ENCODE measurements at places on chromosomes 12 and 14.

- no peak for DNase-seq
Observed at GRCh38 chr12:20572451-20572850, 122.7 kb upstream of the SLCO1C1 start.

DNA sequence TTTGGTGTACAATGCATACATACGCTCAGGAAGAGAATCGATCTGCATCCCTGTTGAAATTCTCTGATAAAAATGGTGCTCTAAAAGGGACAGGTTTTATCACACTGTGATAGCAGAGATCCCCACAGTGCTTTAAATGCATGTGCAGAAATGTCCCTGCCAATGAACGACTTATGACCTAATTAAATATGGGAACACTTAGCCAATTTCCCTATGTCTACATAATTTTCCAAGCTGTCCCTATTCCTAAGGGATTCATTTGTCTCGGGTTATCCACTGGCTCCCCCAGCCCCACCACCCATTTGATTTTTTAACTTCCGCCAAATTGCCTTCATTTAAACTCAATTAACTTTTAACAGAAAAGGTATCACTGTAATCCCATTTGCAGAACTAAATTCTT lies 284.6 kb downstream of the TMEM132D start:
- DNase-seq = no peak

GRCh38 chr12:62251609-62251958 lies 8.6 kb upstream of the USP15 start:
- DNase-seq = no peak

DNA sequence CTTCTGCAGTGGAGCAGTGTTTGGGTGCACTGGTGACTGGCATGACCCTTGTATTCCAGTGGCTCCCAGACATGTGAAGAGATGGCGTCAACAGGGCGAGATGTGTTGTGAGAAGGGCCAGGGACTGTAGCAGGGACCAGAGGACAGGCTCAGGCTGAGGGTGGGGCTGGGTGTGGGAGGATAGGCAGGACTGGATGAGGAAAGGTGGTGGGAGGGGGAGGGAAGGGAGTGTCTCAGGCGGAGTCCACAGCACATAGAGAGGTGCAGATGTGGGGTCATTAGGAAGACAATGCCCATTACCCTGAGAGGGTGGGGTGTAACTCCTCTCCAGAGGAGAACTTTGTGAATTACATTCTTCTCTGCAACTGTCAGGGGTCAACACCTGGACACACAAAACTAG lies 78.5 kb downstream of the DICER1 start:
- no peak for DNase-seq

DNA sequence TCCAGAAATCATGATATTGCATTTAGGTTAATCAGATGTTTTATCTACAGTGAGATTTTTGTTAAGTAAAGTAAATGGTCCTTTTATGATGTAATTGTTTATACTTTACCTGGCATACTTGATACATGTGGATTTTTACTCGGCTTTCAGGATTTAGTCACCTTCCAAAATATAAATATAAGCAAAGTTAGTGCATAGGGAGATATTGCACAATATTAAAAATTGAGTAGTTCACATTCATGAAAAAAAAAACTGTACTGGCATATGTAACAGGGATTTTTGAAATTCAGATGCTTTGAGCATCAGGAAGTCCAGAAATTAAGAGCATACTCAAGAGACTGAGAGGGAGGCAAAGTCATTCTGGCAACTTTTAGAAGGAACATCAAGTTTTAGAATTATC lies 173.5 kb downstream of the PLCZ1 start:
- DNase-seq = no peak

DNA sequence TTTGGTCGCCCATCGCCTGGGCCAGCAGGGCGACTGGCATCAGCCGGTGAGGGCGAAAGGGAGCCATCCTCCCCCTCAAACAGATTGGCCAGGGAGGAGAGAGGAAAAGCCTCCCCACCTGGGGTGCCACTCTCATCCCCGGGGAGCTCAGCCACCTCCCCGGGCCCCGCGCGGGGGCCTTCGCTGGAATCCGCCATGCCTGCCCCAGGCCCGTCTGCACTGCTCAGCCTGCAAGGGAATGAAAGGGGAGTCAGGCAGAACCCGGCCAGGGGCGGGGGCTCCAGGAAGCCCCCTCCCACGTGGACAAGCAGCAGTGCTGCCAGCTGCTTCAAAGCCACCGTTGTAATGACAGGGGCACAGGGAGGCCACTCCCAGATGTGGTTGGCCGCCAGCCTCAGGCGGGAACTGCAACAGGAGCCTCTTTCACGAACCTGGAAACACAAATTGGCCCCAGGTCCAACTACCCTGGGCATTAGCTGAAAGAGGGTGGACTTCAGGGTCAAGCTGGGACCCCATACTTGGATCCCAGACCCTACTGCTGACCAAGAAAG lies 18.5 kb downstream of the TRPV4 start:
- no peak for DNase-seq

GRCh38 chr12:54975272-54975671 lies 9.3 kb downstream of the TESPA1 start:
- DNase-seq = no peak

DNA sequence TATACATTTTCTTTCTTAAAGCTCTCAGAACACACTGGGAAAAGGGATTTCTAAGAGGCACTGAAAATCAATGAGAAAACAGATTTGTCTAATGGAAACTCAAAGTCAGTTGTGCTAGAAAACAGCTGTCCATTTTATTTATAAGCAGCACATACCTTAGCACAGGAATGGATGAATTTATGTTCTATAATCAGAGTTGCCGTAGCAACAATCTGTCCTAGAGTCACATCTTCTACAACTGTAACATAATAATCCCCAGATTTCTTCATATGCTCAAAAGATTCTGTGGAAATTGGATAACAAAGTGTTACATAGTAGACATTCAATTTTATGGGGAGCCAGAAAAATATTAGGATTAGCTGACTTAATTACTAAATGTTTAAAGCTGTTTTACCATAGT lies 9.8 kb downstream of the GNPNAT1 start:
- DNase-seq = no peak

DNA sequence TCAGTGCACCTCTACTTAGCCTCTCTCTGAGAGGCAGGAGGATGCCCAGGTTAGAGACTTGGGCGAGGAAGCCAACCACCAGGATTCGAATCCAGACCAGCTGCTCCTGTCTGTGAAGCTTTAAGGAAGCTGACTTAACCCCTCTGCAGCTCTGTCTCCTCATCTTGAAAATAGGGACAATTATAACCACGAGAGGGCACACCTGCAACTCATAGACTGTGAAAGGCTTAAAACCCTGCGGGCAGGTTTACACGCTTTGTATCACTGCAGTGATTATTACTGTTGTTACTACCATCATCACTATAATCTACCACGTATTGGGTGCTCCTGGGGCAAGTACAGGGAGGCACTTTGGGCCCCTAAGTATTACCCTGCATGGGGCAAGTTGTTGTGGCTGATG lies 379.8 kb downstream of the VRK1 start:
- peak; percentile 18 for DNase-seq

- no peak for DNase-seq
Observed at GRCh38 chr12:104828015-104828414, 130.1 kb downstream of the SLC41A2 start.

DNA sequence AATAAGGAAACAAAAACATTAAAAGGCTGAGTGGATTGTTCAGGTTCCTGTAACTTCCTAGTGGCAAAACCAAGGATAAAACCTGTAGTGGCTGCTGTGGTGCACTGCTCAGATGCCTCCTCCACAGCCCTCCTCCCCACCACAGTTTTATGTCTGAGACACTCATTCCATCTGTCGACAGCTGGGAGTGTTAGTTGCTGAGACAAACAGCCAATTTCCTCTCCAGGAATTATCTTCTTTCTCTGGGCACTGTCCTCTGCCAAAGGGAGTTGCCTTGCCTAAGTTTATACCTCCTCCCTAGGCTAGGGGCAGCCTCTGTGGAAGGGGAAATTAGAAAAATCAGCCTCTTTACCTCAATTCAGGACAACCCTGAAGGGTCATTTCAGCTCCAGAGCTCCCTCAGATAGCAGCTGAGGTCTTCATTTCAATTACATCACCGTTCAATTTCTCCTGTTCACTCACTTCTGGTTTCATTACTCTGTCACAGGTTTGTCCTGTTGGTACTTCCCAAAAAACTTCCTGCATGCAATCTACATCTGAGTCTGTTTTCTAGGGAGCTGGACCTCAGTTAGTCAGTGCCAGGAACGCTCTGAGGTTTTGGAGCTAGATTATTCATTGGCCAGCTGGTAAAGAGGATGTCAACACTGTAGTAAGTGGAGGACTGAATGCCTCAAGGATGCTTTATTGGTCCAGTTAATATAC lies 74.9 kb upstream of the ATP2B1 start:
- no peak for DNase-seq

DNA sequence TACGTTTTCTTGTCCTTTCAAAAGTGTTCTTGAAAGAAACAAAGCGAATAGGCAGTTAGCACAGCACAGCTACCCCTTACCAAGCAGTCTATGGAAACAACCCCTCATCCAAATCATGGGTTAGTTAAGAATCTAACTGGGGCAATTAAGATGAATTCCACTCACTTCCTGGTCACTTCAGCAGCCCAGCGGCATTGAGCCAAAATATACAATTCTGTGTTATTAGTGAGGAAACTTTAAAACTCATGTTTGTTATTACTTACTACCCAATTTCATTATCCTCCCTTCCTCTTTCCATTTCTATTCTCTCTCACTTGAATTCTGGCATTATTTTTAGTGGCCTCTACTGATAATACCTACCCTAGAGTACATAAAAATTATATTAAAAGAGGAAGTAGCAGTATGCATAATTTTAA lies 121.4 kb downstream of the PPHLN1 start:
- no peak for DNase-seq

GRCh38 chr12:15446807-15447206 lies 124.5 kb downstream of the PTPRO start:
- no peak for DNase-seq

GRCh38 chr12:14261096-14261495 lies 104.4 kb upstream of the ATF7IP start:
- no peak for DNase-seq

GRCh38 chr14:101007004-101007614 lies 103.6 kb upstream of the RTL1 start:
- DNase-seq = no peak

DNA sequence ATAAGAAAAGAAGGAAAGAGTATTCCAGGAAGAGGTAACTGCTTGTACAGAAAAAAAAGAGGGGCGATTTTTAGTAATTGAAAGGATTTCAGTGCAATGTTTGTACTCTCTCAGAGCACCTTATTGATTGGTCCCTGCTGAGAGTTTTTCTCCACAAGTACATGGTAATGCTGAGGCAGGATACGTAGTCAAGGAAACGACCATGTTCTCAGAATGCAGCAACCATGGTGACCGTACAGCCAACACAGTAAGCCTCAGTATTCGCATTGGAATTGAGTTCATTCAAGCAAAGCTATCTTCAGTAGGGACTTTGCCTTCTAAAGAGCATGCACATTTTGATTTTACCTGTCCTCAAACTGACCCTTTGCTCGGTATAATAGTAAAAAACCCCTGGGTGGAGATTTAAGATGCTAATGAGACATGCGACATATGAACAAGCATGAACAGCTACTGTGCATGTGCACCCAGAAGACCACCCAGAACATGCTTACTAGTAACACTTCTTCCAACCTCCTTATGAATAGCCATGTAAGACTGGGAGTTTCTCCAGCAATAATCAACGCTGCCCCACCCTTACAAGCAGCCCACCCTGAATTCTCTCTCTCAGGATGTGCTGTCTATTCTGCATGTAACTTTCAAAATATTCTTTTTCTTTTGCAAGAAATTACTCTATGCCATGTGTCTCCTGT lies 6.2 kb upstream of the SLC41A2 start:
- no peak for DNase-seq

- DNase-seq = peak; percentile 36
Observed at GRCh38 chr12:26125400-26126339, 833 bp upstream of the BHLHE41 start.

- DNase-seq = no peak
Observed at GRCh38 chr12:105922670-105923102, 216.1 kb downstream of the NUAK1 start.

GRCh38 chr14:52076334-52076733 lies 7.5 kb upstream of the NID2 start:
- no peak for DNase-seq

Measured in HepG2 (cell line).